CD4-positive, alpha-beta T cell (primary cell): ENCODE measurements at places on chromosomes 2 and 18.

- DNase-seq, result peak; percentile 55
These were observed 21.7 kb upstream of the EFHD1 start for GRCh38 chr2:232611559-232612218.

GRCh38 chr18:12283666-12284065 lies 24.4 kb upstream of the TUBB6 start:
- DNase-seq, result no peak

DNA sequence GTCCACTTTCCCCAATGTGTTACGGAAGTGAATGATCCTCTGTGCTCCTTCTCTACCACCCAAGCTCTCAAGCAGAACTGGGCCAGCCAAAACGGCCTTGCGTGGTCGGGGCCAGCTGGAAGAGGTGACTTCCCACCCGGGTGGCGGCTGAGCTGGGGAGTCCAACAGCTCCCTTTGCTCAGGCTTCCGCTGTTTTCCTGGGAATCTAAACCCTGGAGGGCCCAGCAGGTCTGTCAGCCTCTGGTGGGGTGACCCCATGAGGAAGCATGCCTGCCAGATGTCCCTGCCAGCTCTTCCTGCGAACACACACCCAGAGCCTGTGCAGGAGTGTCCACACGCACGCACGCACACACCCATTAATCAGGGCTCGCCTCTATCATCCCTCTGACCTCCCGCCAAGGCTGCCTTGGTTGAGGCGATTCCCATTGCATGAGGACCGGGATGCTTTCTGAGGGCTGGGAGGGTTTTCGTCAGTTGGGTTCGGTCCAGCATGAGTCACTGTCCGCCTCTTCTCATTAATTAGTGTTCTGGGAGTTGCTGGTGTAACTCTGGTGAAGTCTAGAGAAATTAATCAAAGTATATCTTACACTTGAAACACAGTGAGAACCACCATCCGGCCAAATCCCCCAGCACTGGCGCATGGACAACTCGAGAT lies 90.6 kb downstream of the TWIST2 start:
- DNase-seq, result no peak

DNA sequence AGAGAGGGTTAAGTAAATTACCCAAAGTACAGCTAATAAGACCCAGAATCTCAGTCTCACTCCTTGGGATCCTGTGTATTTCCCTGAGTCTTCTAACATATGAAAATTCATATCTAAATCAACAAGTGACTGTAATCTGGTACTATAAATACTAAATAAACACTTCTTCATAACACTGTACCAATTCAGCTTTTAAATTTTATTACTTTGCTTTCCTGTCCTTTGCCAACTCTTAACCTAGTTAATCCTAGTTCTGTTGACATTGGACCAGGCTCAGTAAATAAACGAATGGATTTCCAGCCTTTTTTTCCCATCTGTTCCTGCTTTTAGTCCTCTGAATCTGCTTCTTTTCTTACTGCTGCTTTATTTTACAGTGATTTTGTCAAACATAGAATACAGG lies 13.8 kb downstream of the MRPL35 start:
- DNase-seq, result no peak

GRCh38 chr18:59861009-59861408 lies 38.8 kb upstream of the PMAIP1 start:
- DNase-seq, result no peak

- DNase-seq, result no peak
These were observed 24.2 kb upstream of the MCFD2 start for GRCh38 chr2:46939626-46940359.
